ENCODE measurements at places on chromosomes 11 and 22.

DNA sequence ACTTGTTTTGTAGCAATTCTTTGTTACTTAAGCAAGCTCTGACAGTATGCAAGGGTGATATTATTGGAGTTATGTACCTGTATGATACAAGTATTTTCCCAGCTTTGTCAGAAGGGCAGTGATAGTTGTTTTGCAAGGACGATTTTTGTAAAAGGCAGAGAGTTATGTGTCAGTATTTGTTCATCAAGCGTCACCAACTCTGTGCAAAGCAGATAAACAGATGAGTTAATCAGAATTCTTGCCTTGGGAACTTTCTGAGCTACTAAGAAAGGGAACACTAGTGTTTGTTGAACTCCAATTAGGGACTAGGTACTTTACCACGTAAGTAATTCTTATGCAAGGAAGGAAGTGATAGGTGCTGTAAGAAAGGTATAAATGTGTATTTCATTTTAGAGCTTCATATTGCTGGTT, 1.4 kb downstream of the USP47 start:
- no peak for DNase-seq

GRCh38 chr11:46002189-46002588, 79.7 kb downstream of the LARGE2 start:
- no peak for DNase-seq

DNA sequence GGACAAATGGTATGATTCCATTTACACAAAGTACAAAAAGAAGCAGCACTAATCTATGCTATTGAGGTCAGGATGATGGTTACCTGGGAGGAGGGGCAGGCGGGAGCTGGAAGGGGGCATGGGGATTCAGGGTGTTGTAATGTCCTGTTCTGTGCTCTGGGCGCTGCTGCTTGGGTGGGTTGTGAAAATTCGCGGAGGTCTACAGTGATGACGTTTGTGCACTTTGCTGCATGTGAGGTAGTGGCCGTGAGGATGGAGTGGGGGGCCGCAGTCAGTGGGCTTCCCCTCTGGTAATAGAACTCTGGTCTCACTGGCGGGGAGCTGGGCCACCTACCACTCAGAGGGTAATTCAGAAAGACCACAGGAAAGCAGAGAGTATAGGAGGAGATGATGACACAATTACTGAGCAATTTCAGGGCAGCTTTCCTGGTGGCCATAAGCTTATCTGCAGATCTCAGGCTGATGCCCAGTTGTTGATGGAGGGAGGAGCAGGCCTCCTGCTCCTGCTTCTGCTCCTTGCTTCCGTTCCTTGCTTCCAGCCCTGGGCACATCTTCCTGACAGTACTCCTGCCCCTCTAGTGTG, 121.5 kb downstream of the CEP164 start:
- no peak for DNase-seq

GRCh38 chr11:11045156-11045930, 187.5 kb upstream of the ZBED5 start:
- DNase-seq, result no peak

GRCh38 chr11:70194792-70195791, 8.0 kb upstream of the FADD start:
- no peak for DNase-seq

DNA sequence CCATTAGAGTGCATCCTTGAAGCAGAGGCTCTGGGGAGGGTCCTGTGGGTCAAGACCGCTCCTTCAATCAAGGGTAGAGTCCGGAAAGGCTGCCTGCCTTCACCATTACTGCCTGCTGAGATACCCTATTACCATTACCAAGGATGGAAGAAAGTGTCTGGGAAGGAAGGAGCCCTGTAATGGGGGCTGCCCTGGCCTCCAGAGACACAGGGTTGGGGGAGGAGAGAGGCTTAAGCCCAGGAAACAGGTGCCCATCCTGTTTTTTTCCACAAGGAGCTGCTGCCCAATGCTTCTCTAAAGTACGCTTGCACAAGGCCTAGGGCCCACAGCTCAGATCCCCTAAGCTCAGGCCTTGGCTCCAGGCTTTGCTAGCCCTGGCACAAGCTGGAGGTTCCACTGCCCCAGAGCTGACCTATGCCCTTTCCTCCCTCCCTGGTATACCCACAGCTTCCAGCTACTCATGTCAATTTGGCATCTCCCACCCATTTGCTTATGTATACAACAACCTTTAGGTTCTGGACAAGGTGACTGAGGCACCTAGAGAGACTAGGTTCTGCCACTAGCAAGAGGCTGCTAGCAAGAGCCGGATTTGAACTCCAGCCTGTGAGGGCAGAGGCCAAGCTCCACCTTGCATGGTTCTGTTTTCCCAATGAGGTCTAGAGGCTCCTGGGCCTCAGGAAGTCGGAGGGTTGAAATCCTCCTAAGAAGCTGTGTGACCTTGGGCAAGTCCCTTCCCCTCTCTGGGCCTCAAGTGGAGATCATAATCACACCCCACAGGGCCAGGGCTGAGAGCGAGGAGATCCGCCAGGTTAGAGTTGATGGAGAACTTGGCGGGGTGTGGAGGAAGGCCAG, 1.5 kb upstream of the PLCB3 start:
- no peak for DNase-seq

- DNase-seq, result no peak
These were observed 2.2 kb upstream of the GSTT4 start for GRCh38 chr22:24007253-24008021.

- DNase-seq, result no peak
These were observed 13.2 kb downstream of the MYH9 start for GRCh38 chr22:36374603-36375024.

DNA sequence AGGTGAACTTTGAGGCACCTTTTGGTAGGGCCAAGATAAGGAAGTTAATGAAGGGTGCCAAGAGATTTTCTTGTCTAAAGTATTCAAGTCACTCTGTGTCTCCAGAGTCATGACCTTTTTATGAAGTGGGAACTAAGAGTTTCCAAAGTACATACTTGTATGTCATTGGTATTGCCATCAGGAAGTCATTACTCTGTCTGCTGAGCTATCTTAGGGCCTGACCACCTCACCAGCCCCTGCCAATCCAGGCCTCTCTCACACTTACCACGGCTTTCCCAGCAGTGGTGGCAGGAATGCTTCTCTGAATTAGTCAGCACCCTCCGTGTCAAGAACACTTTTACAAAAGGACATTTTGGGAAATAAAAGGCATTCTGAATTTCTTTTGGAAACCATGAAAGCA, 192.8 kb upstream of the MTNR1B start:
- no peak for DNase-seq

- no peak for DNase-seq
These were observed 7.2 kb downstream of the LYVE1 start for GRCh38 chr11:10561043-10561818.

GRCh38 chr11:57424792-57425564, 1.9 kb downstream of the SLC43A3 start:
- DNase-seq, result peak; percentile 71

- DNase-seq, result no peak
These were observed 72.2 kb downstream of the RBMXL2 start for GRCh38 chr11:7160814-7161489.

GRCh38 chr22:21943571-21944448, 8.8 kb downstream of the PPM1F start:
- no peak for DNase-seq

DNA sequence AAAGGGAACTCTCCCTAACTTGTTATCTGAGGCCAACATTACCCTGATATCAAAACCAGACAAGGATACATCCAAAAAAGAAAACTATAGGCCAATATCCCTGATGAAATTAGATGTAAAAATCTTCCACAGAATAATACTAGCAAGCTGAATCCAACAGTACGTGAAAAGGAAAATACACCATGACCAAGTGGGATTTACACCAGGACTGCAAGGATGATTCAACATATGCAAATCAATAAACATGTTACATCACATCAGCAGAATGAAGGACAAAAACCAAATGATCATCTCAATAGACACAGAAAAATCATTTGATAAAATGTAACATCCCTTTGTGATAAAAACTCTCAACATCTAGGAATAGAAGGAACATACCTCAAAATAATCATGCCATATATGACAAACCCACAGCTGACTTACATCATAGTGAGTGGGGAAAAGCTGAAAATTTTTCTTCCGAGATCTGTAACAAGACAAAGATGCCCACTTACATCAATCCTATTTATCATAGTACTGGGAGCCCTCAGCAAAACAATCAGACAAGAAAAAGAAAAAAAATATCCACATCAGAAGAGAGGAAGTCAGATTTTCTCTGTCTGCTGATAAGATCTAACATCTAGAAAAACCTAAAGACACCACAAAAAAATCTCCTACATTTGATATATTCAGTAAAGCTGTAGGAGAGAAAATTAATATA, 703.3 kb upstream of the ANO5 start:
- DNase-seq, result no peak

DNA sequence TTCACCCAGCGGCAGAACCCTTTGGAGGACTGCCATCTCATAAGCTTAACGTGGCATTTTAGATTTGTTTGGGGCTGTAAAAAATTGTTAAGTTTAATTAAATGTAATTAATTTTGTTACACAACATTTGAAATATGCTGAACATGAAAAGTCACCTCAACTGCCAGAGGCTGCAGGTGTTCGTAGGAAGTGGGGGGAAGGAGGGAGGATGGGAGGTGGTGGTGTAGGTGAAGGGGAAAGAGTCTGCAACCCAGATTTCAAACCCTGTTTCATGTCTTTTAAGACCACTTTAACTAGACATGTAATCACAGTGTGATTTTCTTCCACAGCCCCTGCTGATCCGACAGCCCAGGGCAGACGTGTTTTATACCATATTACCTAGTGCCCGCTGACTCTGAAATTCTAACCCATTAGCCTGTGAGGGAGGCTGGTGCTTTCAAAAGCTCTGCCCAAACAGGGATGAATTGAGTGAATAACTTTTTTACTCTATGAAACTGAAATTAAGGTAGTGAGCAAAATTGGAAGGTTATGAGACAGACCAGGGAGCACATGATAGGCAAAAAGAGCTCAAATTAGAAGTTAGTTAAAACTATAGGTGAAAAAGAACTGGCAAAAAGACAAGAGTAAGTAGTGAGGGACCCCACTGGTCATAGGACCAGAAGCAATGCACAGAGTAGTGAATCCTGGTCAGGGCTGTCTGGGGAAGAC, 279.8 kb downstream of the DDX10 start:
- no peak for DNase-seq

Measured in stimulated activated CD8-positive, alpha-beta memory T cell treated with anti-CD3 and anti-CD28 coated beads, Interleukin-7, amount 100 ng/mL, for 24 hours (primary cell).